ENCODE measurements at places on chromosomes 1 and 21.

DNA sequence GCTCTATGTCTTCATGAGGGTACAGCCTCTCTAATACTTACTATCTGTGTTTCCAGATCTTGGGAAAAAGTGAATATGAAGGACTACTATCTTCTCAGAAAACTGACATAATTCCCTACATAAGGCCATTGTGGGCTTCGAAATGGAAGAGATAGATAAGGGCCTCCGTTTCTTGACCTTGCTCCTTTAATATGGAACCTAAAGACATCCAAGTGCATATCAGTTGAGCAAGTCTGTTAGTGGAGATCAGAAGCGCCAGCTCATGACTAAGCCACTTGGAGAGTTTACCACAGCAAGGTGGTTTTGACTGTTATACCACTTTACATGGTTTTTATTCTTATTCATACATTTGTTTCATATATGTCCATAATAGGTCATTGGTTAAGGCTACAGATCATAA lies 35.3 kb upstream of the FCER1A start:
- DNase-seq, result peak; percentile 94

DNA sequence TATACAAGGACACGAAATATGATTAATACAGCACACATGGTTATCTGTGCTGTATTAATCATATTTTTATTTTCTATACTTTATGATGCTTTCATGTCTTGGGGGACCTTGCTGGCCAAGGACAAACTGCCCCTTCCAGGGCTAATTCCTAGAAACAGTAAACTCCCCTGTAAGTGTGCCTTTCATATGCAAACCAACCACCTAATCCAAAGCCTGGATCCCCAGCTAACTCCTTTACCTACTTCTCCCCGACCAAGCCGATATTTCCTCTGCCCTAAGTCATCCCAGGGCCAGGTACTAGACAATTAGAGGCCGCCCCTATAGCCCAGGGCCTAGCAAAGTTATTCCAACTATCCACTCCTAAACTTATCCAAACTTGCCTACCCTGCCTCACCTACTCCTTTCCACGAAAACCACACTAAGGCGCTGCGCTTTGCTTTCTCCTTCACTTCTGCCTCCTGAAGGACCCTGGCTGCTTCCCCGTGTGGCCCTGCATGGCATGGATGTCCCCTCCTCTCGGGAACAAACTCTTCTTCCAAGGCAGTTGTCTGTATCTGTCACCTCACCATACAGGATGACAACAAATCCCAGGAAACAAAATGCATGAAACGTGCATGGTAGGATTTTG lies 10.2 kb downstream of the SH3BP5L start:
- DNase-seq, result no peak

- peak; percentile 93 for DNase-seq
These were observed 27.5 kb downstream of the ATP8B2 start for GRCh38 chr1:154352581-154353459.

GRCh38 chr1:208446271-208446691 lies 202.1 kb upstream of the PLXNA2 start:
- no peak for DNase-seq

- no peak for DNase-seq
These were observed 94.4 kb downstream of the SLC35F3 start for GRCh38 chr1:233998891-233999290.

GRCh38 chr1:71232166-71232763 lies 151.4 kb upstream of the ZRANB2 start:
- no peak for DNase-seq

GRCh38 chr1:210815641-210816550 lies 318.1 kb downstream of the KCNH1 start:
- DNase-seq, result no peak

DNA sequence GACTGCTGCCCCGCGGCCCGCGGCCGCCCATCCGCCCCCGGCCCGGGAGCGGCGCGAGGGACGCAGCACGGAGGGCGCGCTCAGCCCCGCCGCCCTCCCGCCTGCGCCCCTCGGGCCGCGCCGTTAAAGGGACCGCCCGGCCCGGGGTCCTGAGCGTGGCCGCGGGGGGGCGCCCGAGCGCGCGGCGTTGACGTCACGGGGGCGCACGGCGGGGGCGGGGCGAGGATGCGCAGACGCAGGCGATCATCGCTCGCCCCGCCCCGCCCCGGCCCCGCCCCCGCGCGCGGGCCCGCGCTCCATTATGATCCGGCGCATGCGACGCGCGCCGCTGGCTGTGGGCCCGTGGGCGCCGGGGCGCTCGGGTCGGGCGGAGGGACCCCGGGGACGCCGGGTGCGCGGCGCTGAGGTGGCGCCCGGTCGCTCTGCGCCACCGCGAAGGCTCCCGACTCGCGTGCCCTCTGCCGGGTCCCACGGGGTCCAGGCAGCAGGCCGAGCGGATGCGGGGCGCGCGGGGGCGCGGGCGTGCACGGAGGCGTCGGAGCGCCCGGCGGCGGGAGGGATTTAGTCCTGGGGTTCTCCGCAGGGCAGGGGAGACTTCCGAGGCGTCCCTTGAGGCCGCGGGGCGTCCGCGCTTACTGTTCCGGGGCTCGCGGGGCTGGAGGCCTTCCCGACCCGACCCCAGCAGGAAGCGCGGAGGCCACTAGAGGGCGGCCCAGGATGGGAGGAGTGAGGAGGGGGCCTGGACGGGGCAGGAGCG lies at the start of gene DVL1:
Gene DVL1, minus strand, starts transcription at position 163 of the 757 bp plus-strand sequence. CDS start 353 bp downstream, outside the sequence.
- peak; percentile 71 for DNase-seq

GRCh38 chr1:4267381-4268261 lies 367.5 kb upstream of the C1orf174 start:
- DNase-seq, result no peak

DNA sequence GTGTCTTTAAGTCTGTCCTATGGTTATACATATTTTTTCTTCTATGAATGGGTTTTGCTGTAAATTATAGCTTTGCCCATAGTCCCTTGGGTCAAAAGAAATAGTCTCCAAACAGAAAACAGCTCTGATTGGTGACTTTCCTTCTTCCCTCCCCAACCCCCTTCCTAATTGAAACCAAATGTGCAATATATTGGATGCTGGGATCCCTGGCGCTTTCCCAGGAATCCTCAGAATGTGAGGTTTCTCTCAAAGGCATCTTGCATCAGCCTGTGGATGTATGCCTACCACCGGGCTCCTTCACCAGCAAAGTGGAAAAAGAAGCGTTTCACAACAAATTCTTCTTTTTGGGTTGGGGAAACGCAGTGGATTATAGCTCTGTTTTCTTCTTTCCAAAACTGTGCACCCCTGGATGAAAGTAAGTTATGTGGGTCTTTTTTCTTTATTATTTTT lies at the start of gene DDR2:
Gene DDR2, plus strand, starts transcription at position 248 of the 450 bp plus-strand sequence. CDS start 86,600 bp downstream, outside the sequence.
- no peak for DNase-seq

DNA sequence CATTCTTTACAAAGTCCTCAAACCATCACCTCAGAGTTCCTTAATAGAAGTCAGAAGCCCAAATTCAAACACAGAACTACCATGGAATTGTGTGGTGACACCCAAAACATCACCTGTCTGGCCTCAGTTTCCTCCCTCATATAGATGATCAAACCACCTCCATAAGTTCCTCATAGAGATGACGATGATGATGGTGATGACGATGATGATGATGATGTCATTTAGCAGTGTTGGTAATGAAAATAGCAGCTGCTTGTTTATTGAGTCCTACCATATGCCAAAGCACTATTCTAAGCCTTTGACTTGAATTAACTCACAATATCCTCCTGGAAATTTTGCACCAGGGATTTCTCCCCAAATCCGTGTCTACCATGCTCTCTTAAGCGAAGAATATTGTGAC lies 139.9 kb downstream of the PROX1 start:
- DNase-seq, result no peak

DNA sequence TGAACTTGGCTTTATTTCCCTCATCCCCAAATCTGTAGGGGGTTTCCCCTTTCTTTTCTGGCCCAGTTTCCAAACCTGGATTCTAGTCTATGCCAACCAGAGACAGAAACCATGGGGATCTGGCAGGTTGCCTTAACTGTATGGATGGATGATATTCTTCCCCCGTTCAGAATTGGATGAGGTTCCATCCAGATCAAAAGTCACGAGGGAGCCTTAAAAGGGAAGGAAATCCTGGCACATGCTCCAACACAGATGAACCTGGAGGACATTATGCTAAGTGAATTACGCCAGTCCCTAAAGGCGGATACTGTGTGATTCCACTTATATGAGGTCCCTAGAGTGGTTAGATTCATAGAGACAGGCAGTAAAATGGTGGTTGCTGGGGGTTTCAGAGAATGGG lies 124.4 kb downstream of the HUNK start:
- DNase-seq, result no peak

- DNase-seq, result peak; percentile 55
These were observed at the start of gene AGPAT3 for GRCh38 chr21:43864962-43865539. Gene AGPAT3 (plus strand): TSS chr21:43865223. CDS start chr21:43959682, 94,459 bp downstream.

- peak; percentile 88 for DNase-seq
These were observed 126.1 kb downstream of the CDC42BPA start for GRCh38 chr1:227192163-227192562.

- no peak for DNase-seq
These were observed 75.4 kb upstream of the CLDN14 start for GRCh38 chr21:36555199-36555800.

GRCh38 chr1:221868593-221869303 lies 126.9 kb upstream of the DUSP10 start:
- no peak for DNase-seq

DNA sequence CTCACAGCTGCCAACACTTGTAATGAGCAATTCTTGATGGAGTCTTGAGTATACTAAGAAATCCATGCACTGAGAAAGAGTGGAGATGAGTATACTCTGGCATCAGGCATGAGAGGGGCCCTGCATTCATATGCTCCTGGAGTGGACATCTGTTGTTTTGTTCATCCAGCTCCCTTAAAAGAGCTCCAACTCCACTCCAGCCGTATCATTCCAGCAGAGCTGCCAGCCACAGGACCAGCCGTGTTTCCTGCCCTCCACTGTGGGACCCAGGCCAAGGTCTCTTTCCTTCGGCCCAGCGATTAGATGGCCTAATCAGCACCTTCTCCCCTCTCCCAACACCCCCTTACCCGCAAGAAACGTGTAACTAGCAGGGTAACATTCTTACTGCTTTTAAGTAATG lies 144.5 kb downstream of the OMA1 start:
- DNase-seq, result no peak

DNA sequence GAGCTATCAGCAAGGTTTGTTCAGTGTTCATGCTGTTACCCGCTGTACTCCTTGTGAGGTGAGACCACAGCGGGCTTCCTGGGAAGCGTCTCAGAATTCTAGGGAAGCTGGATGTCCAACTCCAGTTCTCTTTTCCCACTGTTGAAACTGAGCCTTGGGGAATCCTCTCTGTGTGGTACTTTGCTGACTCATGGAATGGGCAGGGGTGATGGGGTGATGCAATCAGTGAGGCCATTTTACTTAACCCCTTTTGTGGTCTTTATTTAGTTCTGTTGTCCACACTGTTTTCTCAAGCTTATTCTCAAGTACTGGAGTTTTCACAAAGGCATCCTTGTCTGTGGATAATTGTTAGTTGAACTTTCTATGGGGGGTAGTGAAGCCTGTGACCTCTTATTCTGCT lies 42.6 kb downstream of the ACKR1 start:
- no peak for DNase-seq

GRCh38 chr1:25564777-25565574 lies 21.6 kb downstream of the LDLRAP1 start:
- DNase-seq, result no peak

- no peak for DNase-seq
These were observed 9.6 kb upstream of the BCAN start for GRCh38 chr1:156632355-156632754.

GRCh38 chr1:243447347-243447746 lies 191.5 kb downstream of the SDCCAG8 start:
- peak; percentile 95 for DNase-seq

GRCh38 chr1:53361541-53361961 lies 33.7 kb upstream of the LRP8 start:
- DNase-seq, result no peak

DNA sequence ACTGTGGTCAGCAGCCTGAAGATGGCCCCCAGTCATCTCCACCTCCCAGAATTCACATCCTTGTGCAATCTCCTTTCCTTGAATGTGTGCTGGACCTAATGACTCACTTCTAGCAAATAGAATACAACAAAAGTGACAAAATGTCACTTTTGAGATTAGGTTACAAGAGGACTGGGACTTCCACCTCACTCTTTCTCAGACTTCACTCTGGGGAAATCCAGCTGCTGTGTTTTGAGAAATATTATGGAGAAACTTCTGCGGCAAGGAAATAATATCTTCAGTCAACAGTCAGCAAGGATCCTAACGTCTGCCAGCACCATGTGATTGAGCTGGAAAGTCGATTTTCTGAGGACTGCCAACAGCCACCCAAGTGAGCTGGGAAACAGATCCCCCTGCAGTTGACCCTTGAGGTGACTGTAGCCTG lies 70.5 kb upstream of the GADD45A start:
- DNase-seq, result no peak

DNA sequence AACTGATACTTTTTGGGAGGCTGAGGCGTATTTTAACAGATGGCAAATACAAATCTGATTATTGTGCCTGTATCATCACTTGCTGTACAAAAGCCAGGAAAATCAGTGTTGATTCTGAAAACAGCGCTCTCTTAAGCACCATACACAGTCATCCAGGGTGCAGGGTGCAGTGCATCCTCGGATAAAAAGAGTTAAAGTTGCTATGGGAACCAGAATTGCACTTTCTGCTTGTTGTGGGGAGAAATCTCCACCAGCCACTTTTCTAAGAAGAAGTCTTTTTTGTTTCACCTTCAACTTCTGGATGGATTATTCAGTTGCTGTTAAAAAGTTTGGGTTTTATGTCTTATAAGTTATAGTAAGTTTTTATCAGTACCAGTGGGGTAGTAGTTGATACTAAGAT lies 3.8 kb downstream of the LAMC1 start:
- DNase-seq, result no peak

GRCh38 chr1:160157174-160157573 lies 5.8 kb downstream of the ATP1A4 start:
- DNase-seq, result no peak

- no peak for DNase-seq
These were observed 33.8 kb downstream of the CCSAP start for GRCh38 chr1:229309074-229309473.

DNA sequence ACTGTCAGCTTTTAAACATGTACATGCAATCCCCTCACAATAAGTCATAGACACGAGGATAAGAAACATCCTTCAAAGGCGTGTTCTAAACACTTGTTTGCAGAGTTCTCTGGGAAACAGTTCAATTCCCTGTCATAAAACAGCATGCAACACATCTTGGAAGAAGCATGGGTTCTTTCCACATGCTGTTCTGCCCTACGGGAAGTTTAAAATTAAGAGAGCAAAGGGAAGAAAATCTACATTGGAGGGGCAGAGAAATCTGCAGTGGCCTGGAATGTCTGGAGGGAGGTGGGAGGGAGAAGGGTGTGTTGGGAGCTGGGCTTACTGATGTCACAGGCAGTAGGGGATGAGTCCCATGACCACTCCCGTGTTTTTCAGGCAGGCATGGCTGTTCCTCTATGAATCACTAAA lies 98.3 kb upstream of the SLC2A1 start:
- DNase-seq, result no peak
